Large intestine (tissue), 12 donors: ENCODE measurements at places on chromosomes 16 and 17.

DNA sequence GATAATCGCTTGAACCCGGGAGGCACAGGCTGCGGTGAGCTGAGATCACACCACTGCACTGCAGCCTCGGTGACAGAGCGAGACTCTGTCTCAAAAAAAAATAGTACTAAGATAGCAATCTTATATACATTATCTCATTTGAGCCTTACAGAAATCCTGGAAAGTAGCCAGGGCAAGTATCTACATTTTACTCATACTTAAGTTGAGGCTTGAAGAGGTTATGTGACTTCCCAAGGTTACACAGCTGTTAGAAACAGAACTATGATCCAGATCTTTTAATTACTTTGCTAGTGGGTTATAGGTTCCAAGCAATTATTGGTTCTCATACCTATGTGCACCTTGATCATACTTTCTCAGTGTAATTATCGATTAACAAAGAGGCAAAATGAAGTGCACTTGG is 15.4 kb downstream of the C17orf78 start:
- no peak for DNase-seq

GRCh38 chr16:63816276-63816675 is 1305.6 kb downstream of the CDH11 start:
- no peak for DNase-seq

DNA sequence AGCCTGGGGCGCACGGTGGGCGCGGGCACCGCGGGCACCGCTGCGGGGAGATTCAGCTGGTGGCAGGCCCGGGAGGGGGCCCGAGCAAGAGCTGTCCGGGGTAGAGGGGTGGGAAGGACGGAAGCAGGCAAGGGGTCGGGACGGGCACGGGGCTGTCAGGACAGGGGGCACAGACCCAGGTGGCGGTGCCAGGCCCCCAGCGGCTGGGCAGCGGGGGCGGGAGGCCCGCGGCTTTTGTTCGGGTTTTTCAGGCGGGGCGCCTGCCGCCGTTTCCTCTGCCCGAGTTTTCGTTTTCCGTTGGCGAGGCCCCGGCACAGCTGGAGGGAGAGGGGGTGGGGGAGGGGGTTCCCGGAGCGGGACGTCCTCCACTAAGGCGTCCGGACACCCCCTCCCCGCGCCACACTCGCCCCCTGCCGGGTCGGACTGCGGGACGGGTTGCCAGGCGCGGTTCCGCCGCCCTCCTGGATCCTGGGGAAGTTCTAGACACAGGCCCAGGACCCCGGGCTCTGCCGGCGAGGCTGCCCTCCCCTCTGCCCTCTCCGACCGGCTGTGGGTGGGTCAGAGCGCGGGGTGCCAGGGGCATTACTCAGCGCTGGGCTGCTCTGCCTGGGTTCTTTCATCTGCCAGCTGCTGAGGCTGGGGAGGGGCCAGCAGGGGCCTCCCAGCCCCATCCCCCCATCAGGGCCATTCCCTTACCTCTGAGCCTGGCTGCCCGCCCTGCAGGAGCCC is 543 bp downstream of the ARHGAP23 start:
- no peak for DNase-seq

DNA sequence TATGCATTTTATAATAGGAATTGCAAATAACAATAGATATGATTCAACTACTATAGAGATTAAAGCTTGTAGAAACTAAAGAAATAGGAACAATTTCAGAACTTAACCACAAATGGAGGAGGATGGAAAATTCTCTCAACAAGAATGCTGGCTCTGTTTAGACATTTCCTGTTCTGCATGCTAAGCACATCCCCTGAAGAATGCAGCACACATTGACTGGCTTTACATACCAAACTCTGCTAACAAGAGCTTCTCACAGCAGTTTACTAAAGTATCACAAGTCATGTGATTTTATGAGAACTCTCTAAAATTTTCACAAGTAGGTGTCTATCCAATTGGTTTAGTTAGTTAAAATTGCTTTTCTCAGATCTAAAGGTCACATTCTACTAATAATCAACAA is 85.2 kb downstream of the SPAG9 start:
- DNase-seq: peak; percentile 7

GRCh38 chr17:75561927-75562603 is 25.5 kb upstream of the MYO15B start:
- no peak for DNase-seq

- no peak for DNase-seq
Measured at GRCh38 chr17:79919862-79920720, 80.9 kb upstream of the CBX4 start.

DNA sequence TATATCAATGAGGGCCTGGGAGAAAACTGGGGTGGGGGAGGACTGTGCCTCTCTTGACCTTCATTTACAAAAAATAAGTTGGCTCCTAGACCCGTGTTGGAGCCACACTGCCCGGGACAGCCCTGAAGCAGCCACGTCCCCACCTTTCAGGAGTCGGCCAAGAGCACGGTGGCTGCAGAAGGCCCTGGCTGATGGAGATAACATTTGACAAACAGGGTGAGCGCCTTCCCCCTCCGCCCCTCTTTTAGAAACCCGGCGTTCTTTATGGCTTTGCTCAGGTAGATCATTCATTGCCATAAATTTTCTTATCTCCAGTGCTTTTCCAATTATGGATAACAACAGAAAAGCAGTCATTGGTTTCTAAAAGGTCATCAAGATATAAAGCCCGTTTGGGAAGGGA is 398.1 kb upstream of the TNRC6C start:
- DNase-seq: no peak

- DNase-seq: no peak
Measured at GRCh38 chr17:7421186-7421585, 1.1 kb downstream of the SPEM1 start.

DNA sequence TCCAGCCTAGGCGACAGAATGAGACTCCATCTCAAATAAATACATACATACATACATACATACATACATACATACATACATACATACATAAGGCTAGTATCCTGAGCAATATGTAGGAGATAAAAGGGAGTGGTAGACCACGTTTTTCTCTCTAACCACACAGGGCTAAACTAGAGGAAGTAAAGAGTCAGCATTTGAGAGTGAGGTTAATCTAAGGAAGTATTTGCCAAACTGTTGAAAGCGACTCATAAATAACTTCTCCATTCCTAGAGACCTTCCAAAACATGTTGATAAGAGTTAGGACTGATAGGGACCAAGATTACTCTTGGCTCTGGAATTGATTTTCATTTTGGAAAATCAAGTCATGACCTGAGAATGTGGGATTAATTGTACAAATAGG is 68.9 kb downstream of the NEUROD2 start:
- DNase-seq: no peak

DNA sequence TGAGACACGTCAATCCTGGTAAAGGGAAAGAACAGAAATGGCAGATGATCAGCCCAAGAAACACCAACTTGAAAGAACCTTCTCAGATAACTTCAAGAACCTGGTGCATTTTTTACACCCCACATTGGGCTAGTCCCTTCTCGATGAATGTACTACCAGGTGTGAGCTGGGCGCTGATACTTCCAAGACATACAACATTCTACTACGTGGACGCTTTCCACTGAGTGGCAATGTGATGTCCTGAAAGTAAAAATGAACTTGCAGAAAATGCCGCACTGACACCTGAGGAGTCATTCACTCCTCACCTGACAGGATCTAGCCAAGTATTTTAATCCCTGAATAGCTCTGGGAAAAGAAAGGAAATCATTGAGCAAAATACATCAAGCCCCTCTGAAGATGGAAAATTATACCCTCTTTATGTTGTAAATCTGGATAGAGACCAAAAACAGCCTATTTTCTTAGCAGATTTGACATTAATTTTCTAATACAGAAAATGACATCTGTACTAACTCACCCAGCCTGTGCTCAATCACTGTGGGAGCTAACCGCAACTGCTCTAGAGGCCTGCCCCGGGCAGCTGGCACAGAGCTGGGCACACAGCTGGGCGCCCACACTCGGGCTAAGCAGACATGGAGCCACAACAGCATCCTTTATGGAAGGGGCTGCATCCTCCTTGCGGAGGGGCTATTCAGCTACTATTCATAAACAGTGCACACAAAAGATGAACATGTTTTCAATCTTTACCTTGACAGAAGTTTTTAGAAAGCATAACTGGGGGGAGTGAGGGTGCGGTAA is 16.2 kb downstream of the SNN start:
- DNase-seq: no peak
